ENCODE measurements at places on chromosomes 2 and 18. TPM values are rescaled to one million over a fixed set of nuclear protein-coding genes. Genes with fewer than 3 reads are reported as not detected.

The DSC2 gene
- total RNA-seq, result not detected

The TANK gene
- total RNA-seq, result 133 TPM

The RAB11FIP5 gene
- 1.1 TPM for total RNA-seq

The DSC3 gene
- not detected for total RNA-seq

GRCh38 chr2:201432621-201433393 lies 18.5 kb downstream of the TRAK2 start:
- H3K27ac ChIP-seq, result peak overlapping the region; percentile 88
- peaks cover 28% of the 10 kb centered on the region for H3K4me1 ChIP-seq
- H3K27me3 ChIP-seq, result no peaks in the 10 kb centered on the region
- peaks cover 34% of the 10 kb centered on the region for H3K36me3 ChIP-seq
- no peak overlapping the region for H3K4me3 ChIP-seq

GRCh38 chr2:38113981-38114708 lies 38.2 kb upstream of the CYP1B1 start:
- no peak overlapping the region for H3K27ac ChIP-seq
- H3K4me1 ChIP-seq, result peaks cover 3% of the 10 kb centered on the region
- H3K27me3 ChIP-seq, result peaks cover 38% of the 10 kb centered on the region
- DNase-seq, result no peak
- no peak overlapping the region for H3K4me3 ChIP-seq

- peaks cover 23% of the 10 kb centered on the region for H3K4me1 ChIP-seq
- peak overlapping the region; percentile 32 for H3K27ac ChIP-seq
- H3K4me3 ChIP-seq, result peak overlapping the region; percentile 36
- H3K27me3 ChIP-seq, result peaks cover 6% of the 10 kb centered on the region
Measured at GRCh38 chr2:217090024-217090473, 230.2 kb upstream of the TNP1 start.

DNA sequence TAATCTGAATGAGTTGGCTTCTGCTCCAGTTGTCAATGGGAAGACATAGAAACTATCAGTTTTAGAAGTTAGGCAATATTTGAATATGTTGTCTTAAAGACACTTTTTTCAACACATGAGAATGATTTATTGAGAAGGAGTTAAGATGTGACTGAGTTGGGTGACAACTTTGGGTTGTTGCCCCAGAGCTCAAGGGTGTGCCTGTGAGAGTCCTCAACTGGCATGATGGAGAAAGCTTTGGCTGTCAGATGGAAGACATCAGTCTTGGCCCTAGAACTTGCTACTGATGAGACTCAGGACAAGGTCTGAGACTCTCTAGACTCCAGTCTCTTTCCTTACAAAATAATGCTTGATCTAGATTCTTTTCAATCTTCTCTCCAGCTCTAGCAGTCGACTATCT lies 69.0 kb upstream of the CTAGE1 start:
- no peaks in the 10 kb centered on the region for H3K4me1 ChIP-seq
- H3K27ac ChIP-seq, result no peak overlapping the region
- no peaks in the 10 kb centered on the region for H3K27me3 ChIP-seq
- no peak overlapping the region for H3K4me3 ChIP-seq
- no peaks in the 10 kb centered on the region for H3K36me3 ChIP-seq
- no peak for DNase-seq

- H3K27ac ChIP-seq, result no peak overlapping the region
- DNase-seq, result no peak
- H3K4me3 ChIP-seq, result no peak overlapping the region
- no peaks in the 10 kb centered on the region for H3K4me1 ChIP-seq
Measured at GRCh38 chr2:182259629-182260150, 167.1 kb downstream of the PDE1A start.

Measured in activated CD8-positive, alpha-beta memory T cell treated with anti-CD3 and anti-CD28 coated beads, Interleukin-2, amount 10 ng/mL, durations not matched to agents 7 days and 5 days (primary cell).